ENCODE measurements at places on chromosomes 1 and 21.

DNA sequence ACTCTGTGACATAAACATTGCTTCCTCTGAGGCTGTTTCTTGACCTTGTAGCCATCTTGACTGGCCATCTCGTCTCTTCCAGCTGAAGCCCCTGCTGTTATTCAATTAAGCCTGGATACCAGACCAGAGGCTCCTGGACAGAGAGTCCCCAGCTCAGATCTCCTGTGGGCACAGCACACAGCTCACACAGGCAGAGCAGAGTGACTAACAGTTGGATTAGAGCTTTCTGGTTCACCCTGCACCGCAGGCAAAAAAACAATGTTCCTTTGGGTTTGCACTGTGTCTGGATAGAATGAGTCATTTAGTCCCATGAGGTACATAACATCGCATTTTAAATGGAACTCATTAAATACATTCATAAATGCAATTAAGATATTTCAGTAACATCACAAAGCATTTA, 33.4 kb upstream of the USH2A start:
- ATAC-seq = peak; percentile 92

DNA sequence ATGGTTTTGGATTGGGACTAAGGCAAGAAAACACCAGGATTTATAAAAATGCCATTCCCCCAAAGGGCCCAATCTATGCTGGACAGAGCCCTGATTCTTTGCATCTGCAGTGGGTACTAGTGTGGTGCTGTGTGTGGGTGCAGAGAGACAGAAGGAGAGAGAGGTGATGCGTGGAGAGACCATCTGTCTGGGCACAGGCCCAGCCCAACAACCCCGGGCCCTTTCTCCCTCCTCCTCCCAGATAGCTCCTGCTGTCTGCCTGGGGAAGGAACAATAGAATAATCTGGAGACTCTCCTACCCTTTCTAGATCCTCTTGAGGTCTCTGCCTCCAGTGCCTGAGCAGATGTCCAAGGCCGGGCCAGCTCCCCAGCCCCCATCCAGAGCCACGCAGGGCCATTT, 15.1 kb downstream of the KIAA1614 start:
- no peak for ATAC-seq

DNA sequence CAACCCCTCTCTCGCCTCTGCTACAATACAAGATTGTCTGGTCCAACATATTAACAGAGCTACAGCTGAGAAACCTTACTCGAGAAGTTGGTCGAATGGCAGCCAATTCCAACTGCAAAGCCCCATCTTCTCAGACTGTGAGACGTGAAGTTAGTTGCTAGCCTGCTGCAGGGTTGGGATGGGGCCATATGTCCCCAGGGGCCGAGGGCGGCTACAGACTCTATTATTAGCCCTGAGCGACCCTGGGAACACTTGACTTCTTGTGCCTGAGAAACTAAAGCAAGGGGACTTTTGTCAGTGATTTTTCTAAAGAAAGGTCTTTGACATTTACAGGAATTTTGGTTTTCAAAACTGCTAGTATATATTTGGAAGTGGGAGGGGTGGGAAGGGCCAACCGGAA, 13.7 kb downstream of the NCF2 start:
- no peak for ATAC-seq

- ATAC-seq = no peak
Measured at GRCh38 chr1:7008331-7008730, 223.1 kb downstream of the CAMTA1 start.

GRCh38 chr1:54579337-54579781, 31.3 kb downstream of the ACOT11 start:
- no peak for ATAC-seq

GRCh38 chr1:31064111-31064717, 1.3 kb downstream of the PUM1 start:
- no peak for ATAC-seq

- ATAC-seq = no peak
Measured at GRCh38 chr1:52455686-52456085, 51.3 kb downstream of the PRPF38A start.

GRCh38 chr1:37994886-37995566, 5.2 kb upstream of the SF3A3 start:
- ATAC-seq = no peak

- peak; percentile 32 for ATAC-seq
Measured at GRCh38 chr1:236753516-236753915, 41.6 kb upstream of the MTR start.

GRCh38 chr1:66396212-66396890, 137.6 kb upstream of the SGIP1 start:
- ATAC-seq = no peak

- no peak for ATAC-seq
Measured at GRCh38 chr1:36390411-36390810, 4.7 kb upstream of the STK40 start.

GRCh38 chr1:204151552-204152309, at the start of gene ETNK2:
ETNK2 (minus strand) TSS chr1:204152044; CDS start chr1:204151852, 192 bp downstream.
- peak; percentile 20 for ATAC-seq

- no peak for ATAC-seq
Measured at GRCh38 chr1:27513958-27514357, 24.0 kb upstream of the WASF2 start.

DNA sequence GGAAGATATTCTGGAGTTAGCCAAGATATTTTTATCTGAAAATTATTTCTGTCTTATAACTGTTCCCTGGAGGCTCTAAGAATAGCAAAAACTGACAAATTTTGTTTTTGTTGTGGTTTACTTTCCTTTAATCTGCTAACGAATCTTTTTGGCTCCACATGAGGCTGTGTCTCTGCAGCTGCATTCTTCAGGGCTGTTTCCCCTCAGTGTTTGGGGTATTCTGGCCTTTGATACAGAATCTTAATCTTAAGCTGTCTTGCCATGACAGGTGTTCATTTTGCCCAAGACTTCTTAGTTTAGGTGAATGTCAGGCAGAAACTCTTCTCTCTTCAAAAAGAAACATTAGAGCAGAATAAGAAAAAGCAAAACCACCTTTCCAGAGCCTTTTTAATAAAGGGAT, 83.8 kb downstream of the GABPA start:
- no peak for ATAC-seq

GRCh38 chr1:219564109-219564508, 48.8 kb downstream of the ZC3H11B start:
- ATAC-seq = no peak

DNA sequence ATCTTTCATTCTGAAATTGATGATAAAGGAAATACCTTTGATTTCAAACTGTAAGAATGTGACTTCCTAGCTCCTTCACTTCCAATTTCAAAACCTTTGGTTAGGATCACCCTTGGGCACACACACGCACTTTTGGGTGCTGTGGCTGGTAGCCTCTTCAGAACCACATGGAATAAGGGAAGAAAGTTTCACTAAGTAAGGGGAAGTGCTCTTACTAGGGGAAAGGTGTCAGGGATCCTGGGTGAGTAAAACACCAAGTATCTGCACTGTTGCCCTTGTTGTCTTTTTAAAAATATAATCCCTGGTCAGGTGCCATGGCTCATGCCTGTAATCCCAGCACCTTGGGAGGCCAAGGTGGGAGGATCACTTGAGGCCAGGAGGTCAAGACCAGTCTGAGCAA, 132.4 kb downstream of the SDCCAG8 start:
- no peak for ATAC-seq

DNA sequence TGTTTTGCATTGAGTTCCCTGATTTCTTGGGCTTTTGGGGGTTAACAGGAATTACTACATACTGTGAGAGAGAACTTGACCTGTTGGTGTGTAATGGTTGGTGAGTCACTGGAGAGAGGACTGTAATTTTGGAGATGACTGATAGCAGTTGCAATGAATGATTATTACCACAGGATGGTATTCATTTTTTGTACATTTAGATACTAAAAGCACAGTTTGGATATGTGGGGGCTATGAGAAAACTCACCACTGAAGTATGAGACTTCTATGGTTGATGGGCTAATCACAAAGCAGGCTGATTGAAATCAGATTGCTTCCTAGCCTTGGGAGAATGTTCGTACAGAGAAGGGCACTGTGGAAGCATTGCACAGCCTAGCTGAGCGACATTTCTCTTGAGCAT, 1571.3 kb upstream of the PRMT6 start:
- no peak for ATAC-seq

DNA sequence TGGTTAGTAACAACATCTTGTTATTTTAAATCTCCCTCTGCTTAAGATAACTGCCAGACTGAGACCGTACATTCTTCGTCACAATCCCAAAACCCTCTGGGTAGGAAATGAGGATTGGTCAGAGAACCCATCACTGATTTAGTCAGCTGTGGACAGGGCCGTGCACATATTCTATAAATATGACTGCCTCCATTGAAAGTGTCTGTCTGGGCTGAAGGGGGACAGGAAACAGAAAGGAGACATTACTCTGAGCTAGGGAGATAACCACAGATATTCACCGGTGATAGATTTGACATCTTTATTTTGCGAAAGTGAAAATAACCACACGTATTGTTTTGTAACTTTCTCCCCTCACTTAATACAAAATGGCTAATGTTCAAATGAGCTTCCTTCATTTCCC, 36.9 kb upstream of the ST6GALNAC5 start:
- ATAC-seq = no peak

DNA sequence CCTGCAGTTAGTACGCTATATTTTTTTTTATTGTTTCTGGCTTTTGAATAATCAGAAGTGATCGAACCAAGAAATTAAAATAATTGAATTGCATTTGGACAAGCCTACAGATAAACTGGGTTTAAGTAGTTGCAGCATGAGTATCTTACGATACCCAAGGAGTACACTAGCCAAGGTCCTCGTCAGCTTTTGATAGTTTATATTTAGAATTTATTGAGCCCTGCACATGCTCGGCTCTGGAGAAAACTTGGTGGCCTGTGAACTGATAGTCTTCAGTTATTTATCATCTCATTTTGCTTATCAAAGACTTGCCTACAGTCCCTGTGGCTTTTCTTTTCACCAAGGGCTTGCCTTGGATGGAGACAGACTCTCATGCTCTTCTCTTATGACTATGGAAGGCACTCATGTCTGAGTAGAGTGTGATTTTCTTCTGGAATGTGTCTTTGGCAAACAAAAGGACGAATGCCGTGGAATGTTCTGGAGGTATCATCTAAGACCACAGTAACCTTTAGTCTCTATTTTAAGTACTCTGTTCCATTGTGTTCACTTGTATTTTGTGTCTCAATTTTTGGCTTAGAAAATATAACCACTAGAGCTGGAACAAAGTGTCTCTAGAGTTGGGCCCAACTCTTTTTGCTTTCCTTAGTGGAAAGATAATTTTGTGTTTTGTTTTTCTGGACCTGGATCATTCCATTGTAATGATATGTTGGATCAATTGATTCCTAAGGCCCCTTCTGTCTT, 35.9 kb downstream of the BCL9 start:
- ATAC-seq = no peak

DNA sequence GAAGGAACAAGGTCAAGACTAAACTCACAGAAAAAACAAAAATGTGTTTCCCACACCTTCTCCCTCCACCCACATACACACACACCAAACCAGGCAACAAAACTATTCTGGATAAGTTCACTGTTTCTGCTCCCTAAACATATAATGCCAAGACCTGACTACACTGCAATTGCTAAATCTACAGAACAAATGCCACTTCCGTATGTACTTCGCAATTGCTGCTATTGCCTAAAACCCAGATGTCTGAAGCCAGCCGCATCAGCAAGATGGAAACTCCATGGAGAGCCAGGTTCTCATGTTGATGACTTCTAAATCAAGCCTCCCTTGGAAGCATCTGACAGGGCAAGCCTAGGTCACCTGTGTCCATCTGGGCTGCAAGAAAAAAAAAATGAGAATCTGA, 8.3 kb upstream of the AIM2 start:
- ATAC-seq = no peak
